ENCODE measurements at places on chromosomes 3 and 15.

DNA sequence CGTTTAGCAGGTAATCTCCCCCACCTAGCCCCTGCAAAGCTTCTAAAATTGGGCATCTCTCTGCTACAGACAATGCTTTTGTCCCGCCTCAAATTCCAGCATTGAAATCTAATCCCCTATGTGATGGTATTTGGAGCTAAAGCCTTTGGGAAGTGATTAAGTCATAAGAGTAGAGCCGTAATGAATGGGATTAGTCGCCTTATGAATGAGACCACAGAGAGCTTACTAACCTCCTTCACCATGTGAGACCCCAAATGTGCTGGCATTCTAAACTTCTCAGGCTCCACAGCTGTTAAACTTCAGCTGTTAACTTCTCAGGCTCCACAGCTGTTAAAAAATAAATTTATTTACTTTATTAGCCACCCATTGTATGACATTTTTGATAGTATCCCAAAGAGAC is 374.2 kb upstream of the BCHE start:
- no peak for DNase-seq

- DNase-seq: no peak
These were observed 53.4 kb upstream of the EPHA6 start for GRCh38 chr3:96760956-96761355.

GRCh38 chr3:110180733-110181132 is 843.4 kb upstream of the DPPA4 start:
- no peak for DNase-seq

- DNase-seq: no peak
These were observed 13.4 kb upstream of the NR2F2 start for GRCh38 chr15:96316953-96317629.

DNA sequence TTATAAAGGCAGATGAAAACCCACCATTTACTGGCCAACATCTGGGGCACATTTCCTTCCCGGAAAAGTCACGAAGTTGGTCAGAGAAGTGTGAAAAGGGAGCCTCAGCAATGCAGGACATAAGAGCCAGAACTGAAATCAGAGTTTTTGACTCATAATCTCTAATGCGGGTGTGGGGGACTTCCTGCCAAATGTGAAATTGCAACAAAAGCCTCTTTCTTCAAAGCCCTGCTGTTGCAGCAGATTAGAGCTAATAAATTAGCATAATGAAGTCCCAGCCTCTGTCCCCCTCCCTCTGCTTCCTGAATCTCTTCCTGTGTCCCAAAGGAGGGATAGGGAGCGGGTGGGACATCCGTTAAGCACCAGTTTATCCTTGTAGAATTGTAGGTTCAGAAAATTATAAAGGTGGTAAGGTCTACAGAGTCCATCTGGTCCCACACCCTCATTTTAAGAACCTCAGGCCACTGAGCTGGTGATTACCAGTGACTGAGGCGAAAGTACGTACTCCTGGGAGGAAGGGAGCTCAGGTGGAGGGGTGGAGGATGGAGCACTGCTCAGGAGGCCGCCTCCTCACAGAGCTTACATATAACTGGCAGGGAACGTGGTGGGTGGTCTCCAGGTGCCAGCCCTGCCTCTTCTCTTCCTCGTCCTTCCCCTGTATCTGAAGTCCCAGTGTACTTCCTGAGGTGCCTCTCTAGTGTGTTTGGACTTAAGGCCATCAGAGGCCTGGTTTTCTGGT is 35.0 kb downstream of the ST6GAL1 start:
- no peak for DNase-seq

GRCh38 chr15:62966294-62967078 is 76.1 kb upstream of the TPM1 start:
- DNase-seq: no peak

DNA sequence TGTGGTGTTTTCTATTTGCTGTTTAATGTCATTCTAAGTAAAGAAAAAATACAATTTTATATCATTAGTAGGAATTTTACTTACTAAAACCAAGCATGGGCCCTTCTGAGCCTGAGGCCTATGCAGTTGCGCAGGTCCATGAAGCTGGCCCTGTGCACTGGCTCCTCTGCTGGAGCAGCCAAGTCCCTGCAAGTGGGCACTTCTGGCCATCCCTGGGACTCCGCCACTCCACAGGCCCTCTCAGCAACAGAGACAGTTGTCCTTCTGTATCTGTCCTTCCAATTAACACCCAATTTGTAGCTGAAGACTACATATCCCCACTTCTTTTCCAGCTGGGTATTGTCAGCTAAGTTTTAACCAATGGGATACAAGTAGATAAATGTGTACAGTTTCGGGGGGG is 49.9 kb upstream of the RYK start:
- DNase-seq: no peak

GRCh38 chr3:70726096-70726938 is 413.9 kb upstream of the MDFIC2 start:
- no peak for DNase-seq

DNA sequence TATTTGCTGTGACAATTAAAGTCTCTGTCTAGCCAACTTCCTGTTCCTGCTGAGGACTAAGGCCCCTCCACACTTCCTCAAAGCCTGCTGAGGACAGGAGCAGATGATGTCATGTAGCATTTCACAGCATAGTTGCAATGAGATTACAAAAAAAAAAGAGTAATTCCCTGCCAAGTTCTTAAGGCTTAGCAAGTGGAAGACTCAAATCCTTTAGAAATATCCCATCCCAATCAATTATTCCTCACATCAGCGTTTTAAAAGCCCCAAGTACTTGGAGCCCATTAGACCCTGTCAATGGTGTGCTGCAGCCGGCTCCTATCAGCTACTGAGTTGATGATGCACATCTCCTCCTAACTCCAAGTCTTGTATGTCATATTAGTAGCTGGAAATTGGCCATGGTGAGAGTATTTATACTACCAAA is 51.7 kb downstream of the TRANK1 start:
- DNase-seq: peak; percentile 54
